Ascending aorta (tissue), 2 donors: ENCODE measurements at places on chromosomes 3 and 15.

- H3K36me3 ChIP-seq, result peaks cover 5% of the 10 kb centered on the region
- H3K27ac ChIP-seq, result no peak overlapping the region
- no peaks in the 10 kb centered on the region for H3K27me3 ChIP-seq
- DNase-seq, result no peak
- no peak overlapping the region for H3K4me3 ChIP-seq
Measured at GRCh38 chr15:52651114-52651513, 28.1 kb downstream of the ATOSA start.

DNA sequence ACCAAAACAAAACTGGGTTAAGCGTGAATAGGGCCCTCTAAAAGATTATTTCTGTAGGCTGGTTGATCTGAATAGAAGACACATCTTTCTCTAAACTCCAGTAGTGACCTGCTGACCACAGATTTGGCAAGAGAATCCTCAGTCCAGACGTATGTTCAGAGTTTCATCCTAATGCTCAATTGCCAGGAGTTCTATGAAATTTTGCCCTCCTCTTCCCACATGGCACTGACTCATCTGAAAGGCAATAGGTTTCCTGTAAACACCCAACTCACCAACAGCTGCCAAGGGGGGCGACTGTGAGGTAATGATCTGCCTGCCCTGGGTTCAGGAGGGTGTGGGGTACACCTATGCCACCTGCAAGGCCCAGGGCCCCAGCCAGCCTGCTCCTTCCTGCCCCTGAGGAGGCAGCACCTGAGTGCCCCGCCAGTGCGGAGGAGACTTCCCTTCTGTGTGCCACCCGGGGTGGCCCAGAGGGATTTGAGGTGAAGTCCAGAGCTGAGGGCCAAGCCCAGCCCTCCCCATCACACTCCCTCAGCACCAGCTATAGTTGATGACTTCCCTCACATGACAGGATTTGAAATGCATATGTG, 8.4 kb upstream of the PLA2G4D start:
- H3K4me1 ChIP-seq, result no peaks in the 10 kb centered on the region
- no peaks in the 10 kb centered on the region for H3K36me3 ChIP-seq
- no peak for DNase-seq

DNA sequence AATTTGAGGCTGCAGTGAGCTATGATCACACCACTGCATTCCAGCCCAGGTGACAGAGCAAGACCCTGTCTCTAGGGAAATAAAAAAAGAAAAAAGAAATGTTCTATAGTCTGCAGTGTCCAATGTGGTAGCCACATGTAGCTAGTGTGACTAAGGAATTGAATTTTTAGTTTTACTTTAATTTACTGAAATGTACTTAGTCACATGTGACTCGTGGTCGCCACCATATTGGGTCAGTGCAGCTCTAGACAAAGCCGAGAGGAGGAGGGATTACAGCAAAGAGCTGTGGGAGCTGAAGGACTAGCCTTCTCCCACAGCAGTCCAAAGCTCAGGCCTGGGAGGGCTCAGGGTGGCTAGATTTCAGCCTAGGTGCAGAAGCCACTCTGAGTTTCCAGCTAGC, 65.9 kb upstream of the NTRK3 start:
- no peaks in the 10 kb centered on the region for H3K36me3 ChIP-seq
- no peak overlapping the region for H3K4me3 ChIP-seq
- H3K27ac ChIP-seq, result no peak overlapping the region
- no peak for DNase-seq
- H3K4me1 ChIP-seq, result no peaks in the 10 kb centered on the region
- H3K27me3 ChIP-seq, result no peaks in the 10 kb centered on the region

DNA sequence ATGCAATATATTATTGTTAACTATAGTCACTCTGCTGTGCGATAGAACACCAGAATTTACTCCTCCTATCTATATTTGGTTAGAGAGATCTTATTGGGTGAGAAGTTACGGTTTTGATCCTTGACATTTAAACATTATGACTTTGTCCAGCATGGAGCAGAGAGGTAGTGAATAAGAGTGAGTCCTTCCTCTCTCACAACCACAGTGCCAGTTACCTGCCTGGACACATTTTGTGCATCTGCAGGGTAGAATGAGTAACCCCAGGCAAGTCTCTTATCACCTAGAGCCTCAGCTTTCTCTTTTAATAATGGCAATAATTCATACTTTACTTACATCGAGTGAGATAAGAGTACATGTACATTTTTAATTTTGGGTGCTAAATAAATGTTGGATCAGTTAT, 24.1 kb downstream of the KAT2B start:
- H3K4me1 ChIP-seq, result no peaks in the 10 kb centered on the region
- H3K4me3 ChIP-seq, result no peak overlapping the region
- H3K27ac ChIP-seq, result no peak overlapping the region
- H3K36me3 ChIP-seq, result no peaks in the 10 kb centered on the region

DNA sequence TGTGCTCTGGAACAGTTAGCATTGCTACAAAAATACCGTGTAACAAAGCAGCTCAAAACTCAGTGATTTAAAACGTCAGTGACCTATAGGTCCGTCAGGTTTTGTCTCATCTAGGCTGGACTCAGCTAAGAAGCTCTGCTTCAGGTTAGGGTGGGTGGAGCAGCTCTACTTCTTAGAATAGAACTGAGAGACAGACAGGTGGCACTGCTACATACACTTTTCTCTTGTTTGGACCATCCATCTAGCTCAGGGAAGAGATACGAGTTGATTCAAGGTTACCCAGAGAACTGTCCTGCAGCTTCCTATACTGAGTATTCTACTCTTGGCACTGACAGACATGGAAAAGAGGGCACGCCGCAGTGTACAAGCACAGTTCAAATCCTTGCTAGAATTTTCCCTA, 456.1 kb downstream of the IGSF11 start:
- no peak overlapping the region for H3K27ac ChIP-seq
- H3K4me1 ChIP-seq, result no peaks in the 10 kb centered on the region
- DNase-seq, result no peak

DNA sequence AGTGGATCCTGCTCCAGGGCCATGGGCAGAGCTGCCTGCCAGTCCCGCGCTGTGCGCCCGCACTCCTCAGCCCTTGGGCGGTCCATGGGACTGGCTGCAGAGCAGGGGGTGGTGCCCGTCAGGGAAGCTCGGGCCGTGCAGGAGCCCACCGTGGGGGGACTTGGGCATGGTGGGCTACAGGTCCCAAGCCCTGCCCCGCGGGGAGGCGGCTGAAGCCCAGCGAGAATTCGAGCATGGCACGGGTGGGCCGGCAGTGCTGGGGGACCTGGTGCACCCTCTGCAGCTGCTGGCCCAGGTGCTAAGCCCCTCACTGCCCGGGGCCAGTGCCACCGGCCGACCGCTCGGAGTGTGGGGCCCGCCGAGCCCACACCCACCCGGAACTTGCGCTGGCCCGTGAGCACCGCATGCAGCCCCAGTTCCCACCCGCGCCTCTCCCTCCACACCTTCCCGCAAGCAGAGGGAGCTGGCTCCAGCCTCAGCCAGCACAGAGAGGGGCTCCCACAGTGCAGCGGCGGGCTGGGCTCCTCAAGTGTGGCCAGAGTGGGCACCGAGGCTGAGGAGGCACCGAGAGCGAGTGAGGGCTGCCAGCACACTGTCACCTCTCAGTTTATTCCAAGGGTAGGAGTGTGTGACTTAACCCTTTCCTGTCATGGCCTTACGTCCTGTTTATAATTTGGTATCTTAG, 129.3 kb downstream of the TMEM108 start:
- DNase-seq, result no peak
- no peaks in the 10 kb centered on the region for H3K36me3 ChIP-seq
- H3K27ac ChIP-seq, result no peak overlapping the region
- no peak overlapping the region for H3K4me3 ChIP-seq

DNA sequence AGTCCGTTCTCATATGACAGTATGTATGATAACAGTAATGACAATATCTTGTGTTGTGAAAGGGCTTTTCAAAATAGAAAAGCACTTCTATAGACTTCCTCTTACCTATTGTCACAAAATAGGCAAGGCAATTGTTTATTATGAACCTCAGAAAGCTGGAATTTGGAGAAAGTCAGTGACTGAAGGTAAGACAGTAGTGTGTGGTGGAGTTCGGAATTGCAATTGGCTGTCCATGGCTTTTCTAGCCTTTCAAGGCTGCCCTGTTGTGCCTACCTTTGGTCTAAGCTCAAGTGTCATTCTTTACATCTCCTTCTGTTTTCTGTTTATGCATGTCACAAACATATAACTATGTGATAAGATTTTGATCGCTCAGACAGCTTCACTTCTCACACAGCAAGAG, 219.3 kb upstream of the NR2E3 start:
- no peak for DNase-seq
- no peak overlapping the region for H3K4me3 ChIP-seq
- H3K36me3 ChIP-seq, result no peaks in the 10 kb centered on the region
- H3K27me3 ChIP-seq, result no peaks in the 10 kb centered on the region
- no peaks in the 10 kb centered on the region for H3K4me1 ChIP-seq
